ENCODE measurements at places on chromosomes 6 and 20.

- DNase-seq, result no peak
Observed at GRCh38 chr6:1424306-1424927, 35.0 kb downstream of the FOXF2 start.

DNA sequence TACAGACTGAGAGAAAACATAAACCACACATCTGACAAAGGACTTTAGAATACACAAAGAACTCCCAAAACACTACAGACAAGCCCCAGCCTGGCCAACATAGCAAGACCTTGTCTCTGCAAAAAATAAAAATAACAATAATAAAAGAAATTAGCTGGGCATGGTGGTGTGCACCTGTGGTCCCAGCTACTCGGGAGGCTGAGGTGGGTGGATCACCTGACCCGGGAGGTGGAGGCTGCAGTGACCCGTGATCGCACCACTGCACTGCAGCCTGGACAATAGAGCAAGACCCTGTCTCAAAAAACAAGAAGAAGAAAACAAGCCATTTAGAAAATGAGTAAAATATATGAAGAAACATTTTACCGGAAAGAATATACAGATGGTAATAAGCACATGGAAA, 13.1 kb downstream of the SDCBP2 start:
- no peak for DNase-seq

GRCh38 chr6:15608396-15608795, 54.4 kb downstream of the DTNBP1 start:
- no peak for DNase-seq

- DNase-seq, result no peak
Observed at GRCh38 chr20:54692168-54692887, 216.9 kb downstream of the DOK5 start.

GRCh38 chr20:19673575-19673974, 84.5 kb upstream of the RIN2 start:
- no peak for DNase-seq

DNA sequence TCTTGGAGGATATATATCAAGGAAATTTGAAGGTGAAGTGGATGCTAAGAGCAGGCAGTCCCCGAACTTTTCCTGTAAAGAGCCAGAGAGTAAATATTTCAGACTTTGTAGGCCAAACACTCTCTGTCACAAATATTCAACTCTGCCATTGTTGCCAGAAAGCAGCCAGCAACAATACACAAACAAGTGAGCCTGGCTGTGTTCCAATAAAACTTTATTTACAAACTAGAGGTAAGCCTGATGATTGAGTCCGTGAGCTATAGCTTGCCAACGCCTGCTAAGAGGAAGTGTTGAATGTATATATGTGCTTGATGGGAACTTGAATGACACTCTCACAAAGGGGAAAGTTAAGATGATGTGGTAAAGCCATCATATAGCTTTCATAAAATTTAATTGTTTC, 166.0 kb upstream of the PLN start:
- DNase-seq, result no peak

DNA sequence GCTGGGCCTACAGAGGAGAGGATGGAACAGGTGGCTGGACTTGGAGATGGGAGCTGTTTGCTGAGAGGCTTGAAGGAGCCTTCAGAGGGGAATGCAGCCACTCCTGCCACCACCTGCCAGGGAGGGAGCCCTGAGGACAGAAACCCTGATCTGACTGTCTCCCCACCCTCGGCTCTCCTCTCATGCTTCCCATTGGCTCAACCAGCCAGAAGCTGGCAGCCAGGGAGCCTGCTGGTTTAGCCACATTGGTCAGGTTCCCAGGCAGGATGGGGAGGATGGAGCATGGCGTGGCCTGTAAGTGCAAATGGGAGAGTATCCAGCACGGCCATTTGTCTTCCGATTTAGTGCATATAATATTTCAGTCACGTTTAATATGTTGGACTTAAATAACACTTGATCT, 12.8 kb downstream of the TREM1 start:
- no peak for DNase-seq

GRCh38 chr6:32551410-32551809, 21.3 kb upstream of the HLA-DRB5 start:
- DNase-seq, result no peak

DNA sequence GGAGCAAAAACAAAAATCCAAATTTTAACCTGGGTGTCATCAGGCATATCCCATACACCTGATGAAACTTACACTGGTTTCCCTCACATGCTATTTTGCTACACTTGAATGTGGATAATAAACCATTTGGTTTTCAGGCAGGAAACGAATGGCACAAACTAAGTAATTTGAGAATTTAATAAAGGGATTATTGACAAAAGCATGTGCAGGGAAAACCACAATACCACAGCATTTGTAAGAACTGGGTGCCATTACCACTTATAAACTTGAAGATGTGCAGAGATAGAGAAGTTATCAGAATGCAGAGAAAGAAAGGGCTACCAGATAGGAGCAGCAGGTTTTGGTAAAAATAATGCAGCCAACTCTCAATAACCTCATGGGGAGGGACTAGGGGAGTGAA, 151.2 kb downstream of the RFX6 start:
- DNase-seq, result no peak

DNA sequence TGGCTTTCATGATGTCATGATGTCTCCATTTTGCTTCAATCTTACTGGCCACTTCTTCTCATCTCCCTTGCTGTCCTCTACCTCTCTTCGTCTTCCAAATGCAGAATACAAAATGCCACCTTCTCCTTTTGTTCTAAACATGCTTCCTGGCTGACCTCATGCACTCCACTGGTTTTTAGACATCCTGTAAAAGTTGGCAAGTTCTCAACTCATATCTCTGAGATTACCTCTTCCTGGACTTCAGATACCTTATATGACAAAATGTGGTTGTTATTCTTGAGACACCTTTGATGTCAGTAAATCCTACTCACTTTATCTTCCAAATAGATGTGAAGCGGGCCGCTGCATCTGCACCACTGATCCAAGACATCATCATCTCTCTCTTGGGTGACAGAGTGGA, 212.7 kb upstream of the FOXA2 start:
- DNase-seq, result no peak

- DNase-seq, result no peak
Observed at GRCh38 chr6:157428427-157429202, 47.6 kb downstream of the ZDHHC14 start.

DNA sequence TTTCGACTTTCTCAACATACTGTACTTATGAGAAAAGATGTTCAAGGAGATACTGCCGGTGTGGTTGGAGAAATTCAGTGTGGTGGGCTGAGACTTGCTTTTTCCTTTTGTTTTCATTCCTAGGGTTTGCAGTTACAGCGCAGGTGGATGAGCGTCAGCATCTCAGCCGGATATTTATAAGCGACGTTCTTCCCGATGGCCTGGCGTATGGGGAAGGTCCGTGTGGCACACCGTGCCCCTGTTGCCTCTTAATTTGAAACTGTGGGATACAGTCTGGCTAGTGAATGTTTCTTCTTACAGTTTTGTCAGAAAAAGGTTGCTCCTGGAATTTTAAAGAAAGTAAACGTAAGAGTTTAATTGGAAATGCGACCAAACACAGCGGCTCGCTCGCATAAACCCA, 81.7 kb upstream of the CLDN20 start:
- DNase-seq, result no peak

DNA sequence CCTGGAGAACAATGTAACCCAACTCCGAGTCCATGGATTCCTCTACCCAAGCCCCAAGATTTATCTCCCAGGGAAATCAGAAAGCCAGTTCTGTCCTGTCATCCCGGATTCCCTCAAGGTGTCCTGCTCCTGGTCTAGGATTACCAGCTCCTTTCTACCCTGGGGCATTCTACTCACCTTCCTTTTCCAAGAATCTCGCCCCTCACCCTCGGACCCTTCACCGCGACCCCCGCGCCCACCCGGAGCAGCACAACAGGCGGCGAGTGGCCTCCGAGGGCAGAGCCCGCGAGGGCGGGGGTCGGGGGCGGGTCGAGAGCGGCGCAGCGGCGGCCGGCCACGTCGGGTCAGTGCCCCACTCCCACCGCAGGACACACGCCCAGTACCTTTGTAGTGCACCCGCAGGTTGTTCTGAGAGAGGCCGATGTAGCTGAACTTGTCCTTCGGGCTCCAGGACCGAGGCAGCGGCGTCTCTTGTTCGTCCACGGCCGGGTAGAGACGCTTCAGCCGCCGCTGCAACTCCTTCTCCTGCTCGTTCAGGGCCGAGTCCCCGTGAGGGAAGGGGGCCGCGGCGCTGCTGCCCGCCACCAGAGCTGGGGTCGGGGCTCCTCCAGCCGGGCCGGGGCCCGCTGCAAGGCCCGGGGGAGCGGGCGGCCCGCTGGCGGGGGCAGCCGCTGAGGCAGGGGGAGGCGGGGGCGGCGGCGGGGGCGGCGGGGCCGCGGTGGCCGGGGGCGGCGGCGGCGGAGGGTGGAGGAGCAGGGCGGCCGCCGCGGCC, 897 bp downstream of the RANBP9 start:
- peak; percentile 58 for DNase-seq

DNA sequence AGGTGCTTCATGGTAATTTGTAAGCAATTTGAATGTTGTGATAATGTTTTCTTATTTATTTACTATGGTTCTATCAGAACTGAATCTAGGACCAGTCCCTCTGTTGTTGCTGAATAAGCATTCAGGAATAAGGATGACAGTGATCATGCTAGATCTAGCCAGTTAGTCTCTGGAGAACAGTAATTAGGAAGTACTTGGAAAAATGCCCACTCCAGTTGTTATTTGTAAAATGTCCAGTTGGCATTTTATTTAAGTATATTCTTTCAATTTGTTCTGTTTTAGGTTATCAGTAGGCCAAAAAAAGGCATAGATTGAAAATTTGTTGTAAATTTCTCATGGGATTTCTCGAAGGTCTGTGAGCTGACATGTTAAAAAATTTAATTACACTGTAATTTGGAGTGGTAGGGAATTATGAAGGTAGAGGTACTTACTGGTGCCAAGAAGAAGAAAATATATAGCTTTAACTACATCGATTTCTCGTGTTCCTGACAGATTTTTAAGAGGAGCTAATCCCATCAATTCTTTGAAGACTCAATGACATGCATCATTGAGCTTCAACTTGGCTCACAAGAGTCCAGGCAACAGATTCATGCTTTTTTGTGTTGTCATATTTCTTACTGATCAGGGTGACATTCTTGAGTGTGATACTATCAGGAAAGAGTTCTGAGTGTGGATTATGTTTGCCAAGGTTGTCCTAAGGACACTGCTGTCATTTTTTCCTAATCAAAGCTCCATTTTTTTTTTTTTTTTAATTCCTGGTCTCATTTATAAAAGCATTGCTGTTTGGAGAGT, 177.3 kb downstream of the CARMIL1 start:
- no peak for DNase-seq

GRCh38 chr6:133837801-133838349, 51.0 kb upstream of the TCF21 start:
- no peak for DNase-seq

DNA sequence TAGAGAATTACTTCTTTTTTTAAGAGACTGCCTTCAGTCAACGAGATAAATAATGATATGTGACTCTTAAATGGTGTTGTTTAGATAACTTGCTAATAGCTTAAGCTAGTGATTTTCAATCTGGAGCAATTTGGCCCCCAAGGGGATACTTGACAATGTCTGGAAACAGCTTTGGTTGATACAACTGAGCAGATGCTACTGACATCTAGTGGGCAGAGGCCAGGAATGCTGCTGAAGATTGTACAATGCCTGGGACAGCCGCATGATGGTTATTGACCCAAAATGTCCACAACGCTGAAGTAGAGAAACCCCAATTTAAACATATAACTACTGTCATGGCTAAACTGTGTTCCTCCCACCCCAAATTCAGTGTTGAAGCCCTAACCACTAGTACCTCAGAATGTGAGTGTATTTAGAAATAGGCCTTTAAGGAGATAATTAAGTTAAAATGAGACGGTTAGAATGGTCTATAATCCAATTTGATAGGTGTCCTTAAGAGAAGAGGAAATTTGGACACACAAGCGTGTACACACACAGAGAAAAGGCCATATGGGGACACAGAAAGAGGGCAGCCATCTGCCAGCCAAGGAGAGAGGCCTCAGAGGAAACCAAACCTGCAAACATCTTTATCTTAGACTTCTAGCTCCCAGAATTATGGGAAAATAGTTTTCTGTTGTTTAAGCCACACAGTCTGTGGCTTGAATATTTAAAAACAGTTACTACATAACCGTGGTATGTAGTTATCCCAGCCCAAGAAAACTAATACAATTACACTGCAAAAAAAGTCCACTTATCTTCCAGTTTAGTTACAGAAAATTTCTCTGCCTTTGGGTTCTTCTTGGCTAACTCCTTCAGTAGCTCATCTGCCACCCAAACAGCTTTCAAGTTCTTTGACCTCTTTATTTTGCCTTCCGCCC, 22.2 kb downstream of the RWDD2A start:
- peak; percentile 76 for DNase-seq

DNA sequence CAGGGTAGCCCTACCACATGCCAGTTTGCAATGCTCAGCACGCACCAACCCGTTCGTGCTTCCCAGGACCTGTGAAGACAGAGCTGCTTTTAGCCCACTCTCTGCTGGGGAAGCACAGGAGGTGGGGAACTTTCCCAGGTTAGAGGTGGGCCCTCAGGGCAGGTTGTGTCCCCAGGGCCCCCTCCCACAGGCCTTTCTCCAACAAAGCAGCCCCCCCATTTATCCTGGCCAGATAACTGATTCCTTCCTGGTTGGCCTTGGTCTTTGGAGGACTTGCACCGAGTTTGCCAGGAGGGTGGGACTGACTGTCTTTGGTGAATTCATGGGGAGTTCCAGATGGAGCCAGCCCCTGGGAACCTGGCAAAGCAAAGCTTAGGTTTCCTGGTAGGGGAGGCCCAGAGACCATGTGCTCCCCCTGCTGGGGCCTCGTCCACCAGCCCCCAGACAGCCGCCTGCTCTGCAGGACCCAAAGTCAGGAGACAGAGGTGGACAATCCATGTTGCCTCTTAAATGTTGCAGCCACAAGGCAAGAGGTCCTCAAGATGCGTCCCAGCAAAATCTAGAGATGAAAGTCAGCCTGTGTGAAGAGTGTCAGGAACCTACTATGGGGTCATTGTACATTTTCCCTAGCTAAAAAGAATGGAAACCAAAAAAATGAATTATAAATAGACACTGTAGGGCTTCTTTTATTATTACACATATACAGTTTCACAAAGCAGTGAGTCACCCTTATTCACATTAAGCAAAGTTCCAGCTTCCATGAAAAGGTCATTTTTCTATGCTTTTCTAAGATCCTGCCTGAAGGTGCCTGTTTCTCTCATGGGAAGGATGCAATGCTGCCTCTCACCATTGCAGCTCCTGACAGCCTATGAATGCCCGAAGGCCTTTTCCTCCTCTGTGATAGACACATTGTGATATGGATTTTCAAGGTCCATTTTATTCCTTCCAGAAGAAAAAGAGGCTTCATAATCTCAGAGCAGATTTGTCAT, 497.8 kb downstream of the PREX1 start:
- DNase-seq, result no peak

GRCh38 chr20:56440346-56441007, 27.9 kb upstream of the RTF2 start:
- no peak for DNase-seq

GRCh38 chr6:144220031-144220790, 64.9 kb upstream of the UTRN start:
- no peak for DNase-seq

DNA sequence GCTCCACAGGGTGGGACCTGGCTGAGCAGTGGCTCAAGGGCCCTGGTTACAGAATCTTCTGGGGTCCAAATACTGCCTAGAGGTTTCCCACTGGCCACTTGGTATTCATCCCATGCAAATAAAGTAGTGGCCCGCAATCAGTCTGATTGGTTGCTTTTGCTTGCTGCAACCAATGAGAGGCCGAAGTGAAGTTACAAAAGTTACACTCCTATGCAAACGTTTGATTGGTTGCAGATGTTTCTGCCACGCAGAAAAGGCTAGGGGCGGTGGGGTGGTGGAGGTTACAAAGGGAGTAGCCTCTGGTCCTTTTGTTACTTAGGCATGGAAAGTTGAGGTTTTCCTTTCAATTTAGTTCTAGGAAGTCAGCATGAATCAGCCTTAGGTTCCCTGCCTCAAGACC, 3.6 kb upstream of the NHLRC1 start:
- no peak for DNase-seq

Data from right hindlimb (tissue), 1 donor.